ENCODE measurements at places on chromosomes 3 and 15. TPM values are rescaled to one million over a fixed set of nuclear protein-coding genes. Genes with fewer than 3 reads are reported as not detected.

DNA sequence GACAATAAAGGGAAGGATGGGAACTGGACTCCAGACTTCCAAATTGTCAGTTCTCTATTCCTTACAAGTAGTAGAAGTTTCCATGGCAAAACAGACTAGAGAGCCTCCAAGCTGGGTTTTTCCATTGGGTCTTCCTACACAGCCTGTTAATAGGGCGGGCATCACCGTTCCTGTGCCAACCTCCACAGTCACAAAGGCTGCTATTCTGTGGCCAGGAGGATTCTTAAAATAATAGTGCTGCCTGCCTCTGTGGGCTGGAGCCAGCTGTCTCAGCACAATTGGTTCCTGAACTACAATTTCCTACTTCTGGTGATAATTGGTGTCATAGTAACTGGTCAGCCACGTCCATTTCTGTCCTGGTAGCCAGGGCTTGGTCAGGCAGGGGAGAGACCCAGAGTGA, 38.6 kb downstream of the LYZL4 start:
- no peak for DNase-seq

DNA sequence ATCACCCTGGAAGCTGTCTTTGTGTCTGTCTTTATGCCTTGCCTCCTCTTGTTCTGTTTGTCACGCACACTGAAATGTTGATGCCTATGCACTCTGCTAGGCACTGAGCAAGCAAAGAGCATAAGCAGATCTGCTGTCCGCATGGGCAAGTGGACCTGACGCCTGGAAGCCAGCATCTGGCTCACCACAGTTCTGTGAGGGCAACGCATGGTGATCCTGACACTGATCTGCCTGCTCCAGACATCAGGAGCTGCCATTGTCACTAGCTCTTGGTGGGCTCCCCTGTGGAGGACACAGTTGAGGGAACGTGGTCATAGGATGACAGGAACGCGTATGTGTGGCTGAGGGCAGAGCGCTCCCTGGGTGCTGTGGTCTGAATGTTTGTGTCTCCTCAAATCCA, 234.6 kb downstream of the ADAMTS17 start:
- DNase-seq: no peak

DNA sequence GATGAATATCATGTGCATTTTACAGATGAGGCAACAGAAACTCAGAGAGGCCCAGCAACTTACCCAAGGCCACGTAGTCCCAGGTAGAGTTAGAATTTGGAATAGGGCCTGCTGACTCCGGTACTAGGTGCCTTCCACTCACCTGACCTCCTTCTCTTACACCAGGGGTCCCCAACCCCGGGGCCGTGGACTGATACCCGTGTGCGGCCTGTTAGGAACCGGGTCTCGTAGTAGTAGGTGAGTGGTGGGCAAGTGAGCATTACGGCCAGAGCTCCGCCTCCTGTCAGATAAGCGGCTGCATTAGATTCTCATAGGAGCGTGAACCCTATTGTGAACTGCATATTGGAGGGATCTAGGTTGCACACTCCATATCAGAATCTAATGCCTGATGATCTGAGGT, 64.8 kb downstream of the SMAD3 start:
- no peak for DNase-seq

DNA sequence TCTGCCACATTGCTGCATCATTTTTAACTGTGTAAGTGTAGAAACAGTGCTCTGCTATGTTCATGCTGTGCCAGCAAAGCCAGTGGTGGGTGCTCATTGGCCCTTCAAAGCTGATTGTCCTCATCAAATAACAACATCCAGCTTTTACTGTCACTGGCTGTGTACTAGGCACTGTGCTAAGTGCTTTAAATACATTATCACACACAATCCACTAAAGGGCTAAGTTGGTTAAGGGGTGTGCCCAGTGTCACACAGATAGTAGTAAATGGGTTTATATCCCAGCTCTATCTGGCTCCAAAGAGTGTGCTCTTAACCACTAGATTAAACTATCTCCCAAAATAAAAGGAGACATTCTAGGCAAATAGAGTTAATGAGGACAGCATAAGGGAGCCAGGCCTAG, 7.7 kb downstream of the TUBGCP4 start:
- DNase-seq: no peak

MIX23 gene
- total RNA-seq: 23.3 TPM

DNA sequence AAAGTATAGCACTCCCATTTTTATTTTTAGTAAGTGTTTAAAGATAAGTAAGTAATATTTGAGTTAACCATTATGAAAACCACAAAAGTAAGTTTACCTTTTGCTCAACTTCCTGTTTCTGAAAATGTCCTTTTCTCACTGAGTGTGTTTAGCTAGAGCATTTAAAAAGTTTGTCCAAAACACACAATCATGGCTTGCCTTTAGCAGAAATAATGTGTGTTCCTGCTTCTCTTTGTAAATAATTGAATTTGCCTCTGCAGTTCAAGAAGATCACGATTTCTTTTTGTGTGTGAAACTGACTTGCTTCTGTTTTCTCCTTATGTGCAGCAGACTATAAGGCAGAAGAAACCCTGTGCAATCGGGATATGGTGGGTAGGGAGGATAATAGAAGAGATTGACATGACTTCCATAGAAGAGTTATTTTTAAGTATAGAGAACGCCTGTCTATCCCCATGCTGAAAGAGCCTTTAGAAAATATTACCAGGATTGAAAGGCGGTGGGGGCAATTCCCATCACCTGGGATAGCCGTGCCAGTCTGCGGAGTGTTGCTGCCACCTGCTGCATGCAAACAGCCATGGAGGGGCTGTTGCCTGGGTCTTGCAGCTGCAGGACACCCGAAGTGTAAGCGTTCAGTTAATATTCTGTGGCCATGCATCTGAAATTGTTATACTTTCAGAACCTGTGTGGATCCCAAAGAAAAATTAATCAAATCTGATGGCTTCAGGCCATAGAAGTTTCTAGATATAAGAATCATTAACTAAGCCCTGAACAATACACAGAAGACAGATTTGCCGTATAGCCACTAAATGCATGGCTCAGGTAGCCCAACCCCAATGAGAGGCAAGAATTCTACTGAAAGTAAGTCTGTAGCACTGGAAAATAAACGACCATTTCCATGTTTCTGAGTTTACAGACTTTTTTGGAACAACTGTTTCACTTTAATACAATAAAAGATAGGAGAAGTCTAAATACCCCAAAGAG, 2.4 kb upstream of the CD96 start:
- DNase-seq: peak; percentile 69

- DNase-seq: no peak
Measured at GRCh38 chr3:189771842-189772450, 140.8 kb downstream of the TP63 start.

PODXL2 gene
- 16.8 TPM for total RNA-seq

DNA sequence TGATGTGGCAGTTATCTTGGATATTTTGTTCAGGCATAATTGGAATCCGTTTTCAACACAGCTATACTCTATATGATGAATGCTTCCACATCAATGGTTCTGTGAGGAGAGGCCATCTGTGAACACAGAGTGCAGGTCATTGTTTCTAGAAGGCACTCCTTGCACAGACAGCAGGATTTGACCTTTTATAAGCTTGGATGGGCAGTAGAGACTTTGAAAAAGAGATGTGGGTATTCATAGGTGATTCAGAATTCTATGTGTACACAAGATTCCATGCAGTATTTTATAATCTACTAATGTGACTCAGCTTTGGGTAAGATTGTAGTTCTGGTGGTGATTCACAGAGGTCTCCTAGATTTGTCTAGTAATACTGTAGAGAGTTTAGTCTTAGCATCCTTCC, 12.5 kb downstream of the ARPP21 start:
- DNase-seq: no peak

DAZL gene
- not detected for total RNA-seq

DNA sequence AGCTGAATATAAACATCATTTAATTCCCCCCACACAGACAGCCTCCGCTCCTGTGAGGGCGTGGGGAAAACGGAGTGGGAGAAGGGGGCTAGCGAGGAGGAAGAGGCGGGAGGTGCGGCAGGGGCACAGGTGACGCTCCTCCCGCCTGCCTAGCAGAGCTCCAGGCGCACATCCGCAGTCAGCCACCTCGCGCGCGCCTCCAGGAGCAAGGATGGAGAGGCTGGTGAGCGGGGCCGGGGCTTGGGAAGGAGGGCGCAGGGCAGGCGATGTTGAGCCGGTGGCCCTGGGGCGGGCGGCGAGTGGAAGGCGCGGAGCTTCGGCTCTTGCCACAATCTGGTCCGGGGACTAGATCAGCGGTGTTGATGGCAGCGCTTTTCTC, at the start of gene CD200:
Gene CD200 (plus strand): TSS at position 155 of the 379 bp plus-strand sequence. CDS start 57 bp downstream, at position 212.
- DNase-seq: peak; percentile 23

DNA sequence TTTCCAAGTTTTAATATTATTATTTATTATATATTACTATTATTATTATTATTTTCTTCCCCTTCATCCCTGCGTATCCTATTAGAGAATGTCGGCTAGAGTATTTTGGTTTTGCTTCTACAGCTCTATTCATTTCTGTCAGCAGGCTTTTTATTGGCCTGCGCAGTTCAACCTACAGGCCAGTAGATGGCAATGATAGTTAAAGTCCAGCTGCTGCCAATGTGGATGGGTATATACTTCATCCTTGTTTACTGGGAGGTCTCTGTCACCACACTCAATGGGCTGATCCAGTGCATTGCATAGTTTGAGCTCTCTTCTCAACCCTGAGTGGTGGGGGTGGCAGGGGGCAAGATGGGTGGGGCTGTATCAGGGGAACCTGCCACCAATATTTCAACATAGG, 799.8 kb downstream of the NSUN3 start:
- DNase-seq: no peak

- no peak for DNase-seq
Measured at GRCh38 chr15:25787381-25787780, 75.7 kb downstream of the ATP10A start.

DNA sequence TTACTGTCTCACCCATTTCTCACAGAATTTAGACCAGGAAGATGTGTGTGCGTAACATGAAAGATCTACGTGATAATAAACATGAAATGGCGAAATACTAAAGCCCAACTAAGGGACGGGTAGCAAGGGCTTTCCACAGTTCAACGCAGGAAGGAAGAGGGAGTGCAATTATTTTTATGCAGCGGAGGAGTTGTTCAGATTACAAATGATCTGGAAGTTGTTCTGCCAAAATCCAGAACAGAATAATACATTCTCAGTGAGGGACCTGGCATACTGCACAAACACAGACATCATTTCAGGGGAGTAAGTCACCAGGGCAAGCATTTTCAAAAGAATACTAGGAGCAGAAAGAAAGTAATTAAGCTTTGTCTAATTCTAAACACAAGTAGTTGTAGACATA, 133.6 kb upstream of the RAP2B start:
- DNase-seq: no peak

TTLL13 gene
- 0.32 TPM for total RNA-seq

LMAN1L gene
- not detected for total RNA-seq

DNA sequence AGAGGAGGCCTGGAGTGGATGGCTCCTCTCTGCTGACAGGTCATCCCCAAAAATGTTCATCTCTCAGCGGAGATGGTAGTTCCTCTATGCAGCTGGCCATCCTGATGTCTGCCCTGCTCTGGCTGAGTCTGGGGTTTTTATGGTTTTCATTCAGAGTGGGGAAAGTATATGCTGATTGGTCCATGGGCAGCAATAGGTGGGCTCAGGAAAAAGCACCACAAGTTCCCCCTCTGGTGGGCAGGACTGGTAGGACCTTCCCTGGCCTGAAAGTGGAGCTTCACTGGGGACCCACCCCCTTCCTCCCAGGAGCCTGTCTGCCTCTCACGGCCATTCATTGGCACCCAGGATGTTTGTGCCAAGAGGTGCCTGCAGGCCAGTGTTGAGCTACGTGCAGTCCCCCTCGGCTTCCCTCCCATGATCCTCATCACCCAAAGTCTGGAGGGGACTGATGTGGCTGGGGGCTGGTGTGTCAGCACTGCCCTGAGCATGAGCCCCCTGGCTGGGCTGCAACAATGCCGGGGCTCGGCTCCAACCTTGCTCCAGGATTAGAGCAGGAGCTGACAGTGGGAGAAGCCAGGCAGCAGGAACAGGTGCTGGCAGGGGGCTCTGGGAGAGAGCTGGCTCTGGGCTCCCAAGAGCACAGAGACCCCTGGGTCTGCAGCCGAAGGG, 13.1 kb upstream of the BLOC1S6 start:
- no peak for DNase-seq

DNA sequence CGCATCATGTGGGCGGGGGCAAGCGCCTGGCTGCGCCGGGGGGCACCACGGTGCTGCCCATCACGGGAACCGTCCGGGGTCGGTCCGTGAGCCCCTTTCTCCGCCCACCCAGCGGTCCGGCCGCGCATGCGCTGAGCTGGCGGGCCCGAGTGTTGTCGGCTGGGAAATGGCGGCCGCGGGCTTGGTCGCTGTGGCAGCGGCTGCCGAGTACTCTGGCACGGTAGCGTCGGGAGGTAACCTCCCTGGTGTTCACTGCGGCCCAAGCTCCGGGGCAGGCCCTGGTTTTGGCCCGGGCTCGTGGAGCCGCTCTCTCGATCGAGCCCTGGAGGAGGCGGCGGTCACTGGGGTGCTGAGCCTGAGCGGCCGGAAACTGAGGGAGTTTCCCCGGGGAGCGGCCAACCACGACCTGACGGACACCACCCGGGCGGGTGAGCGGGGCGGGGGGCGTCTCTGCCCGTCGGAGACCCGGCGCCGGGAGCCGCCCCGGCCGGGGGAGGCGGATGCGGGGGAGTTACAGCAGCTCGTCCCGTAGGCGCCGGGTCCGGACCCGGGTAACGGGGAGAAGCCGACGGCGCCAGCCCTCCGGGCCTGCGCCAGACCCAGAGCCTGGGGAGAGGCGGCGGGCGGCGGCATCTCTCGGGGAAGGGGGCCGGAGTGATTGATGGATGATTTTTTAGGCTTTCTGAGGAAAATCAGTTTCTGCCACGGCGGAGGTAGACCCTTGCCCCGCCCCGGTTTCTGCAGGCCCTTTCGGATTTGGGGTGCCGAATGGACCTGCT, at the start of gene LRCH3:
Gene LRCH3 (plus strand): TSS at position 142 of the 779 bp plus-strand sequence. CDS start 25 bp downstream, at position 167.
- peak; percentile 76 for DNase-seq

LRRC31 gene
- 2.9 TPM for total RNA-seq

All from mucosa of gallbladder (tissue), 1 donor.